ENCODE measurements at places on chromosomes 3 and 15.

- no peak for DNase-seq
- no peaks in the 10 kb centered on the region for H3K27me3 ChIP-seq
- H3K36me3 ChIP-seq, result no peaks in the 10 kb centered on the region
- no peak overlapping the region for H3K4me3 ChIP-seq
- H3K4me1 ChIP-seq, result peaks cover 15% of the 10 kb centered on the region
Measured at GRCh38 chr3:71360764-71361163, 222.8 kb downstream of the FOXP1 start.

GRCh38 chr3:174826069-174826468, 33.1 kb upstream of the NAALADL2 start:
- no peak for DNase-seq
- H3K27me3 ChIP-seq, result no peaks in the 10 kb centered on the region
- H3K36me3 ChIP-seq, result no peaks in the 10 kb centered on the region
- no peak overlapping the region for H3K4me3 ChIP-seq

DNA sequence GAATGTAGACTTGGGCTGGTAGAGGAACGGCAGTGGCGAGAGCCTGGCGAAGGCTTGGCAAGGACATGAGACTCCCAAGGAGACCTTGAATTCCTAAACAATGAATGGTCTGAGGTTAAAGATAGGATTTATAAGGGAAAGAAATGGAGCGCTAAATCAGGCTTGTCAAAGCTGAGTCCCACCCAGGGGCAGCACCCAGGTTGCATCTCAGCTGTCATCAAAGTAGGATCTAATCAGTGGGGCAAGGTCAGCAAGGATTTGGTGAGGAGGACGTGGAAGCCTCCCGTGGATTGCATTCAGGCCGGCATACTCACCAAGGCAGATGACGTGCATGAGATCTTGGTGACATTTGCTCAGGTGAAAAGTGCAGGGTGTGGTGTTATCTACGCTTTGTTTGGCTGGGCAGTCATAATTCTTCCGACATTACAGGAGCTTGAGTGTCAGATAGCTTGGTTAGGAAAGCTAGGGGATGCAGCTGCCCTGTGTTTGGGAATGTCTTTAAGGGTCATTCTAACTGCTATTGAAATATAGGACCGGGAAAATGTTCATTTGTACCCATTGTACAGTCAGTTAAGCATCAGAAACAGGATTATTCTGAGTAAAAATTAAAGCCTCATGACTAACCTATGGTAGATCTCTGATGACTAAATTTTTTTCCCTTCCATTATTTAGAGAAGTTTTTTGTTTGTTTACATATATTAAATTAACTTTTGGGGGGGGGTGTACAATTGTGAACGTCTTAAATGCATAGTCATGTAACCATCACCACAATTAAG, 99.4 kb upstream of the TSC22D2 start:
- DNase-seq, result no peak
- H3K36me3 ChIP-seq, result no peaks in the 10 kb centered on the region
- no peaks in the 10 kb centered on the region for H3K27me3 ChIP-seq

DNA sequence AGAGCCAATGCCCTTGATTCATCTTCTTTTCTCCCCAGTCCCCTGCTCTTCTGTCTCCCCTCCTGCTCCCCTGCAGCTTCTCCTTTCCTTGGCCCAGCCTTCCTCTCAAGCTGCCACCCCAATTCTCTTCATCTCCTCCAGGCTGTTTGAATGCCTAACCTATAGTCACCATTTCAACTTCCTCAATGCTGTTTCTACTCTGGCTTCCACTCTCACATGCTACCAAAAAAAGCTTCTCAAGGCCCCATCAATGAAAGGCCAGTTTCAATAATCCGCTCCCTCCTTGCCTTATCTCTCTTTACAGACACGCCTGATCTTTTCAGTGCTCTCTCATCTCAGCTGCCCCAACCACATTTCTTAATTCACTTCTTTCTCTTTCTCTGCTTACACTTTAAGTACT, 212.2 kb upstream of the GPR149 start:
- H3K27me3 ChIP-seq, result no peaks in the 10 kb centered on the region
- no peaks in the 10 kb centered on the region for H3K4me1 ChIP-seq
- no peak for DNase-seq
- H3K36me3 ChIP-seq, result no peaks in the 10 kb centered on the region

- H3K27ac ChIP-seq, result no peak overlapping the region
- H3K36me3 ChIP-seq, result no peaks in the 10 kb centered on the region
- H3K4me3 ChIP-seq, result no peak overlapping the region
Measured at GRCh38 chr3:116417151-116417550, 28.1 kb downstream of the LSAMP start.

DNA sequence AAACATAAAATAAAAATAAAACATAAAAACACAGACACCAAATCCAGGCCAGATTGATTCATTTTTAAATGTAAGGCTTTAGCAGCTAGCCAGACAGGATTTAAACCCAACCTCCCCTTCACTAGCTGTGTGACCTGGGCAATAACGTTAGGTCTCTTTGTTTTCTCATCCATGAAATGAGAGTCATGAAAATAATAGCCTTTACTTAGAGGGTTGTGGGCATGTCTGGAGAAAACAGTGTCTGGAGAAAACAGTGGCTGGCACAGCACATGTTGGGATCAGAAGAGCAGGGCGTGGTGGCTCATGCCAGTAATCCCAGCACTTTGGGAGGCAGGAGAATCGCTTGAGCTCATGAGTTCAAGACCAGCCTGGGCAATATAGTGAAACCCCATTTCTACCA, 1.9 kb upstream of the DPPA4 start:
- H3K36me3 ChIP-seq, result no peaks in the 10 kb centered on the region
- DNase-seq, result no peak
- H3K27ac ChIP-seq, result no peak overlapping the region
- H3K27me3 ChIP-seq, result no peaks in the 10 kb centered on the region
- no peak overlapping the region for H3K4me3 ChIP-seq

DNA sequence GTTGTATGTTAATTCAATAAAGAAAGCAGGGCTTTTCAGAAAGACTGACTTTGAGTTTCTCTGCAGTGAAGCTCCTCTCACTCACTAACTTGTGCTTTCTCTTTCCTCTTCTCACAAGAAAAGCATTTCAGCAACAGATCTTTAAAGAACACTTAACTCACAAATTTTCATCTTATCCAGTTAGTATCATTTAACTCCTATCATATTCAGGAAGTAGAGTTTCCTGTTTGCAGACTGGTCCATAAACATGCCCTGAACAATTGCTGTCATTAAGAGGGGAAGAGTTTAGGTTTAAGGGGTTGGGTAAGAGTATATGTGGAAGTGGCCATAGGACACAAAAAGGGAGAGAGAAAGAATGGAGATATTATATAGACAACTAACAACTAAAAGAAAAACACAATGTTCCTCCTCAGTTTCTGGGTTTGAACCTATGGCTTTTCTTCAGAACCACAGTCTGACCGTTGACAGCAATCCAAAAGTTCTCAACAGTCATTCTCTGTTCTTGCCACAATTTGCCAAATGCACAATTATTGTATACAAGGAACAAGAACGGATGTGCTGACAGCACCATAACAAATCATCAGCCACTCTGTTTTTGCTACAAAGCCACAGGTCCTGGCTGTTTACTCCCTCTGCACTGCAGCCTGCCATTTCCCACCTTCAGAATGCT, 63.9 kb downstream of the CHAC1 start:
- peaks cover 11% of the 10 kb centered on the region for H3K36me3 ChIP-seq
- no peak overlapping the region for H3K4me3 ChIP-seq
- H3K27me3 ChIP-seq, result no peaks in the 10 kb centered on the region
- no peaks in the 10 kb centered on the region for H3K4me1 ChIP-seq
- DNase-seq, result no peak
- no peak overlapping the region for H3K27ac ChIP-seq

GRCh38 chr3:135272026-135272669, 477.1 kb downstream of the EPHB1 start:
- no peaks in the 10 kb centered on the region for H3K4me1 ChIP-seq
- H3K4me3 ChIP-seq, result no peak overlapping the region
- H3K27me3 ChIP-seq, result no peaks in the 10 kb centered on the region
- no peak overlapping the region for H3K27ac ChIP-seq
- DNase-seq, result no peak
- no peaks in the 10 kb centered on the region for H3K36me3 ChIP-seq

GRCh38 chr3:23435318-23435717, 232.2 kb downstream of the UBE2E2 start:
- H3K36me3 ChIP-seq, result no peaks in the 10 kb centered on the region
- H3K27me3 ChIP-seq, result no peaks in the 10 kb centered on the region
- no peak for DNase-seq
- no peaks in the 10 kb centered on the region for H3K4me1 ChIP-seq

DNA sequence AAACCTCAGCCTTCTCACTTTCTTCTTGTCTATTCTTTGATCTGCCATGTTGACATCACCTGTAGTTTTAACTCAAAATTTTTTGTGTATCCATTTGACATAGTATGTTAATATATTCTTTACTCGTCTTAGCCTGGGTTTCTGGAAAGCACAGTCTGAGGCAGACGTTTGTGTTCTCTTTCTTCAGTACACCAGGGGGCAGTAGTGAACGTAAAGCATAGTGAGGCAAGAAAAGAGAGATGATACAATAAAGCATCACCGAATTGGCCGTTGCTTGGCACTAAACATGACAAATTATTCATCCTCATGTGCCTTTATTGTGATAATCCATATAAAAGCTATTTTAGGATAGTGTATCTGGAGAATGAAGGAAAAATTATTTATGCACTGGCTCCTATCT, 141.0 kb upstream of the MYRIP start:
- H3K27ac ChIP-seq, result no peak overlapping the region
- no peaks in the 10 kb centered on the region for H3K36me3 ChIP-seq
- DNase-seq, result no peak
- H3K4me1 ChIP-seq, result no peaks in the 10 kb centered on the region
- no peaks in the 10 kb centered on the region for H3K27me3 ChIP-seq
- H3K4me3 ChIP-seq, result no peak overlapping the region

DNA sequence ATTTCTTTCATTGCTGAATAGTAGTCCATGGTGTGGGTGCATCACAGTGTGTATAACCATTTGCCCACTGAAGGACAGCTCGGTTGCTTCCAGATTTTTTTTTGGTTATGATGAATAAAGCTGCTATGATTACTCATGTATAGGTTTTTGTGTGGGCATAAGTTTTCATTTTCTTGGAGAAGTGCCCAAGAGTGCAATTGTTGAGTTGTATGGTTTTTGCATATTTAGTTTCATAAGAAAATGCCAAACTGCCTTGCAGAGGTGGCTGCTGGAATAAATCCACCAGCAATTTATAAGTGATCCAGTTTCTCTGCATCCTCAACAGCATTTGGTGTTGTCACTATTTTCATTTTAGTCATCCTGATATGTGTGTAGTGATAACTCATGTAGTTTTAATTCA, 8.4 kb upstream of the SPESP1 start:
- no peaks in the 10 kb centered on the region for H3K36me3 ChIP-seq
- no peaks in the 10 kb centered on the region for H3K27me3 ChIP-seq
- no peak for DNase-seq
- H3K4me3 ChIP-seq, result no peak overlapping the region
- no peaks in the 10 kb centered on the region for H3K4me1 ChIP-seq
- H3K27ac ChIP-seq, result no peak overlapping the region

- no peaks in the 10 kb centered on the region for H3K36me3 ChIP-seq
- H3K4me1 ChIP-seq, result no peaks in the 10 kb centered on the region
- no peak overlapping the region for H3K27ac ChIP-seq
- H3K4me3 ChIP-seq, result no peak overlapping the region
Measured at GRCh38 chr3:144458283-144458682, 486.7 kb downstream of the DIPK2A start.

DNA sequence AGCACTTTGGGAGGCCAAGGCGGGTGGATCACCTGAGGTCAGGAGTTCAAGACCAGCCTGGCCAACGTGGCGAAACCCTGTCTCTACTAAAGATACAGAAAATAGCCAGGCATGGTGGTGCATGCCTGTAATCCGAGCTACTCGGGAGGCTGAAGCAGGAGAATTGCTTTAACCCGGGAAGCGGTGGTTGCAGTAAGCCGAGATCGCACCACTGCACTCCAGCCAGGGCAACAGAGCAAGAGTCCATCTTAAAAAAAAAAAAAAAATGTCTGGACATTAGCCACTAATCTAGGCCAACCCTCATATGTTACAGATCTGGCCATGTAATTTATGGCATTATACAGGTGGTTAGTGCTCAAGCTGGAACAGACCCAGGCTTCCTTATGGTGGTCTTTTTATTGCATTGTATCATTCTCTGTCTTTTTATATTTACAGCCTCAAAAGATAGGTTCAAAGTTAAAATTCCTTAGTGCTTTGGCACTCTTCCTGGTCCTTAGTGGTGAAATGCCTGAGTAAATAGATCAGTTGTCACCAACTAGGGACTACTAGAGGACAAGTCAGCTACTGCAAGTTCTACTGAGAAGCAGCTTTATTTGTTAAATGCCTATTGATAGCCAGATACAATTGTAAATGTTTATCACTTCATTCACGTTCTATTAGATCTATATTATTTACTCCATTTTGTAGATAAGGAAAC, 16.0 kb downstream of the STARD9 start:
- no peaks in the 10 kb centered on the region for H3K27me3 ChIP-seq
- H3K4me1 ChIP-seq, result peaks cover 59% of the 10 kb centered on the region
- no peak for DNase-seq
- no peaks in the 10 kb centered on the region for H3K36me3 ChIP-seq
- H3K27ac ChIP-seq, result peak overlapping the region; percentile 80

GRCh38 chr3:71061037-71061436, 522.5 kb downstream of the FOXP1 start:
- H3K27ac ChIP-seq, result peak overlapping the region; percentile 98
- DNase-seq, result no peak
- H3K4me3 ChIP-seq, result peak overlapping the region; percentile 71
- H3K36me3 ChIP-seq, result no peaks in the 10 kb centered on the region
- H3K27me3 ChIP-seq, result no peaks in the 10 kb centered on the region
- H3K4me1 ChIP-seq, result peaks cover 65% of the 10 kb centered on the region

DNA sequence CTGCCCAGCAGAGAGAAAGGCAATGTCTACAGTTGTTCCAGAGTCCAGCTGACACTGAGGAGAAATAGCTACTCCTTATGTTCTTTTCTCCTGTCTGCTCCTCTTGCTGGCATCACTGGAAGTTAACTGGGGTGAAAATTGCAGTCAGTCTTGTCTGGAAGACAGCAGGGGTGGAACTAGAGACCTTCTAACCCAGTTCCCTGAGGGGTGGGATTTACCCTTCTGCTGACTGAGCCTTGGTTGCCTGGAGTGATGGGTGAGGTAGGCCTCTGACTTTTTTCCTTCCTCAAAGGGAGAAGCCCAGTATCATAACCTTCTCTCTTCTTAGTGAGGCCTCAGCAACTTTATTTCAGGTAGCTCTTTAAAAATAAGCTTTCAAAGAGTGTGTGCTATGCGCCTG, 16.2 kb downstream of the ZNF609 start:
- H3K4me3 ChIP-seq, result no peak overlapping the region
- DNase-seq, result no peak
- H3K36me3 ChIP-seq, result no peaks in the 10 kb centered on the region
- H3K4me1 ChIP-seq, result peaks cover 16% of the 10 kb centered on the region

- H3K36me3 ChIP-seq, result no peaks in the 10 kb centered on the region
- no peak overlapping the region for H3K27ac ChIP-seq
- no peaks in the 10 kb centered on the region for H3K27me3 ChIP-seq
Measured at GRCh38 chr3:194852831-194853508, 167.3 kb downstream of the FAM43A start.

- H3K36me3 ChIP-seq, result no peaks in the 10 kb centered on the region
- no peak overlapping the region for H3K27ac ChIP-seq
- no peak overlapping the region for H3K4me3 ChIP-seq
- no peak for DNase-seq
- no peaks in the 10 kb centered on the region for H3K4me1 ChIP-seq
- no peaks in the 10 kb centered on the region for H3K27me3 ChIP-seq
Measured at GRCh38 chr3:190865828-190866227, 3.3 kb upstream of the GMNC start.

Data from sigmoid colon (tissue), 7 donors.